NCI-H1436 (cell line): ENCODE measurements at places on chromosomes 11 and 22.

GRCh38 chr11:57605028-57605420 is 7.5 kb downstream of the SERPING1 start:
- no peak for DNase-seq

DNA sequence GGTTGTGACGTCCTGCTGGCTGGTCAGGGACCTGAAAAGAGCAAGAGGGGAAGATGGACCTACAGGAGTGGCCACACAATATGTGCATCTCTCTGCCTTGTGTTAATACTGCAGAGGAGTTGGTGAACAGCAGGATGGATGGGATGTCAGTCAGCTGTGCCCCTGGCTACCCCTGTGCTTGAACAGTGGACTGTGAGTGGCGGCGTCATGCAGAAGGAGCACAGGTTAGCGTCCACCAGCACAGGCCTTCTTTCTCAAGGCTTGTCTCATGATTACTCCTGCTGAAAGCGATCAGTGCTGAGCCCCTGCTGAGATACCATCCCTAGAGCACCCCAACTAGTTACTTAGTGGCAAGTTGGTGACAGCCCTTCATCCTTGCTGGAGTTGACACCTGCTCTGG is 3.8 kb upstream of the CHKB start:
- no peak for DNase-seq

GRCh38 chr11:118009864-118010737 is 23.9 kb downstream of the IL10RA start:
- no peak for DNase-seq

DNA sequence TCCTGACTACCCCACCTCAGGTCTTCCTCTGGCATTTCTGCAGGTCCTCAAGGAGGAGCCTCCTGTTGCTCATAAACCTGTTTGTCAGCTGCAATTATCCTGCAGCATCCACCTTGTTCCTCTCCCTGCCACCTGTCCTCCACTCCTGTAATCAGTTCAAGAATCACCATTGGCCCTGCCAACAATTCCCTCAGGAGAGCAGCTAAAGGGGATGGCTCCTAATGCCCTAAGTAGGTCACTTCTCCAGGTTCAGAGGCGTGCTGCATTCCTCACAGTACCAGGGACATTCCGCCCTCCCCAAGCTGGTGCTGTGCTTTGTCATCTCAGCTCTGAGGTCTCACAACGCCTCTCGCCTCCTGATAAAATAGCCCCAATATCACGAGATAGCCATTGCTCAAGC is 2.1 kb downstream of the CLDN25 start:
- no peak for DNase-seq

DNA sequence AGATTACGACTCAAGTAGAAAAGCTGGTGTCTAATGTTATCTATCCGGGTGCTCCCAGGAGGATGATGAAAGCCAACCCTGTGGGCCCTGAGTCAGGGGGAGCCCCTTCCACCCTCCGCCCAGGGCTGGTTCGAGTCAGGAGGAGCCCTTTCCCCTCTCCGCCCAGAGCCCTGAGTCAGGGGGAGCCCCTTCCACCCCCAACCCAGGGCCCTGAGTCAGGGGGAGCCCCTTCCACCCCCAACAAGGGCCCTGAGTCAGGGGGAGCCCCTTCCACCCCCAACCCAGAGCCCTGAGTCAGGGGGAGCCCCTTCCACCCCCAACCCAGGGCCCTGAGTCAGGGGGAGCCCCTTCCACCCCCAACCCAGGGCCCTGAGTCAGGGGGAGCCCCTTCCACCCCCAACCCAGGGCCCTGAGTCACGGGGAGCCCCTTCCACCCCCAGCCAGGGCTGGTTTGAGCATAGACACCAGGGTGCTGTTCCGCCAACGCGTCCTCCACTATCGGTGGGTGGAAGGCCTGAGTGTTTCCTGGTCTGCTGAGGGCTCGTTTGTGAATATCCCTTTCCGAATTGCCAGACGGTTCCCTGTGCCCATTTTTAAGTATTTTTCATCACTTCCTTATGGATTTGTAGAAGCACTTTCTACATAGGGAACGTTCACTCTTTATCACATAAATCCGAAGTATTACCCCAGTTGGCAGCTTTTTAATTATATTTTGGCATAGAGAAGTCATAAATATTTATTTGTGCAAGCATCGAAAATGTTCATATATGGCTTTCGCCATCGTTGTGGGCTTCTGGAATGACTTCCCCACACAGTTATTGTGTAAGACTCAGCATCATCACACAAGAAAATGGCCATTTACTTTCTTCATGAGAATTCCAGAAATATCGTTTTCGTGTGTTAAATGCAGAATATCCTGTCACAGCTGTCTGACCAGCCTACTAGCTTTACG is 380.6 kb downstream of the BRD1 start:
- DNase-seq: no peak

DNA sequence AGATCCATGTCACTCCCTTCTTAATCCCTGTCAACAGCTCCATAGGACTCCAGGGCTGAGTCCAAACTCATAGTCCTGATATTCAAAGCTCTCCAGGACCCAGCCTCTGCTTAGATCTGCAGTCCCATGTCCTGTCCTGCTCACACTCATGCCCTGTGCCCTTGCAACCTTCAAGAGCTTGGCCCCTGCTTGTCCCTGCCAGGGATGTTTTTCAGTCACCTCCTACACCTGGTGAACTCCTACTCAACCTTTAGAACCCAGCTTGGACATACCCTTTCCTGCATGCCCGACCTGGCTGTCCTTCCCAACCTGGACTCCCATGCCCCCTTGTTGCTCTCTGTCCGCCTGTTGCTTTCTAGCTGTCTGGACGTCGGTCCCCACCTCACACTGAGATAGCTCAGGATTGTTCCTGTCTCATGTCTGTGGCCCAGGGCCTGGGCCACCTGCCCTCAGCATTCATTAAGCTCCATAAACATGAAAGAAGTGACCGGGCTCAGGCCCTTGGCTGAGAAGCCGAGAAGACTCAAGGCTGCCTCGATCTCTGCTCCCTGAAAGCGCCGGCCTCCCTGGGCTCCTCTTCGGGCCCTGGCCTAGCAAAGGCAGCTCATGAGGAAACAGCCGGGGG is 48.8 kb upstream of the RTL6 start:
- no peak for DNase-seq

GRCh38 chr22:43293655-43294392 is 49.3 kb downstream of the SCUBE1 start:
- DNase-seq: no peak

GRCh38 chr11:10329935-10330334 is 25.1 kb downstream of the ADM start:
- no peak for DNase-seq

GRCh38 chr11:1548221-1549070 is 23.6 kb downstream of the DUSP8 start:
- DNase-seq: peak; percentile 30

DNA sequence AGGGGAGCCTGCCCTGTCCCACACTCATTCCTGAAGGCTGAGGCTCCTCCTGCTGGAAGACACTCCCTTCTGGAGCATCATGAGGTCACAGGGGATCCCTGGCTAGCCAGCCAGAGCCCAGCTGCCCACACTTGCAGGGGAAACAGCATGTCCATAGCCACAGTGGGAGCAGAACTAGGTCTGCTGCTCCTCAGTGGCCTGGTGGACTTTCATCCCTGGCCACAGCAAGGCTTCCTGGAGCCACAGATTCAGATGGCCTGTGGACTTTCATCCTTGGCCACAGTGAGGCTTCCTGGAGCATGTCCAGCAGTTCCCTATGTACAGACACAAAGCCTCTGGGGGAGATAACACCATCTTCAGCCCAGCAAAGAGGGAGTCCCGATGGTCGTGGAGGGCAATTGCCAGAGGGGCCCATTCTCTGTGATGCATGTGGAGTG is 5.9 kb upstream of the APOL6 start:
- DNase-seq: no peak

GRCh38 chr11:44625759-44626523 is 60.5 kb downstream of the CD82 start:
- no peak for DNase-seq

DNA sequence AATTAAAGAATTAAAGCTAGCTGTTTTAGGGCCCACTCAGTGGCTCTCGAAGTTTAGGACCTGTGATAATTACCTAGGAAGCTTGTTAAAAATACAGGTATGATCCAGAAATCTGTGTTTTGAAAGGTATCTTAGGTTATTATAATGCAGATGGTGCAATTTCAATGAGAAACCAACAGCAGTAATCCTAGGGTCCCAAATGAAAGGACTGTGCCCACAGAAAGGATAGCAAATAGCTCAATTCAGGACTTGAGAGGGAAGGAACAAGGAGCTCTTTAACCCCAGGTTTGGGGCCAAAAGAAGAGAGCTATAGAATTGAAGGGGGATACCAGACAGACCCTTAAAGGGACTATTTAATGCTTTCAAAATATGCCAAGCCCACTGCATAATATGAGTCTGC is 11.7 kb downstream of the MMP20 start:
- no peak for DNase-seq

GRCh38 chr11:2149460-2149859 is 10.3 kb upstream of the IGF2 start:
- no peak for DNase-seq

- no peak for DNase-seq
Observed at GRCh38 chr11:70324376-70325115, 54.1 kb downstream of the PPFIA1 start.

DNA sequence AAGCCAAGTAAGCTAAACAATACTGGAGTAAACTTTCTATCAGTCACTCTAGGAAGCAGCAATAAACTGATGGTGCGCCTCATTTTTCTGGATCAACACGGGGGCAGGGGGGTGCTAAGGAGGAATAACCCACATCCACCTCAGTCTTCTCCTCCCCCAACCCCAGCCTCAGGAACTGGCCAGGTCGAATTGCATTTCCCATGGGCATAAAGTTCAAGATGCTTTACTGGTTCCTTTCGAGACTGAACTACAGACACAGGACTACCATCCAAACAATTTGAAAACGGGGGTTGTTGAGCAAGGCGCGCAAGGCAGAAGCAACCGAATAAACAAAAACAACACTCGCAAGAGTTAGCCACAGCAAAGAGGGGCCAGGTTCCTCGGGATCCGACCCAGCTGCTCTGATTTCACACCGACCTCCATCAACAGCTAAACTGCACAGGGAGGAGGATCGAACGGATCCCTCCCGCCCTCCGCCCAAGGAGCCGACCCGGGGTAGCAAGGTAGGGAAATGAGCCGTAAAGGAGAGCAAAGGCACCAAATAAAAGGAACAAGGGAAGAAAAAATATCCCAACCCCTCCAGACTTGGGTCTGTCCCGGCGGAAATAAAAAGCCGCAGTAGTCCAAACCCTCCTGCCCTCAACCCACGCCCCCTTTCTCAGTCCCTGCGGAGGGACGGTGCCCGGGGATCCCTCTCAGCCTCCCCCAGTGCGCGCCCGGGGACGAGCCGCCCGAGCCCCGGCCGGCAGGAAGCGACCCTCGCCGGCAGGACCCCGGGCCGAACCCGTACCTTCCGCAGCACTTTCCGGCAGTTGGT is 801 bp downstream of the SESN3 start:
- no peak for DNase-seq

- DNase-seq: peak; percentile 42
Observed at GRCh38 chr11:2531277-2531986, 86.6 kb downstream of the KCNQ1 start.

GRCh38 chr22:28397306-28397705 is 282.3 kb downstream of the TTC28 start:
- DNase-seq: no peak

GRCh38 chr11:124586238-124586860 is 16.6 kb downstream of the OR8A1 start:
- peak; percentile 2 for DNase-seq

DNA sequence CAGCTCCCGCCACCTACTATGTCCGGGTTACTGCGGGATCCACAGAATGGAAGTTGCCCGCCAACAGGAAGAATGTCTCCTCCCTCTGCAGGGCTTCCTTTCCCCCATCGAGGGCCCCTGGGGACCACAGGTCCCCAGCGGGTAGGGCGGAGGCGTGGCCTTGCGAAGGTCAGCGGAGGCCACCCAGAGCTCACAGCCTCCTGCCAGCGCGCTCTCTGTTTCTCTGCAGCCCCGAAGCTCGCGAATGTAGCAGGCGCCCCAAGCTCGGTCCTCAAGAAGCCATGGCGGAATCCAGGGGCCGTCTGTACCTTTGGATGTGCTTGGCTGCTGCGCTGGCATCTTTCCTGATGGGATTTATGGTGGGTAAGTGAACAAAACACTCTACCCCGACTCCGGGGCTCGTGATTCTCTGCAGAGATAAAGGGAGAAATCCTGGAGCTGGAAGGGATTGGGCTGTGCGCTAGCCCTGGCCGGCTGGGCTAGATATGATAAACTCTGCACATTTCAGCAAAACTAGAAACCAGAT is at the start of gene NAALAD2:
TSS of gene NAALAD2 (plus strand) at position 186 of the 526 bp plus-strand sequence. CDS start at position 282, 96 bp downstream.
- DNase-seq: no peak

DNA sequence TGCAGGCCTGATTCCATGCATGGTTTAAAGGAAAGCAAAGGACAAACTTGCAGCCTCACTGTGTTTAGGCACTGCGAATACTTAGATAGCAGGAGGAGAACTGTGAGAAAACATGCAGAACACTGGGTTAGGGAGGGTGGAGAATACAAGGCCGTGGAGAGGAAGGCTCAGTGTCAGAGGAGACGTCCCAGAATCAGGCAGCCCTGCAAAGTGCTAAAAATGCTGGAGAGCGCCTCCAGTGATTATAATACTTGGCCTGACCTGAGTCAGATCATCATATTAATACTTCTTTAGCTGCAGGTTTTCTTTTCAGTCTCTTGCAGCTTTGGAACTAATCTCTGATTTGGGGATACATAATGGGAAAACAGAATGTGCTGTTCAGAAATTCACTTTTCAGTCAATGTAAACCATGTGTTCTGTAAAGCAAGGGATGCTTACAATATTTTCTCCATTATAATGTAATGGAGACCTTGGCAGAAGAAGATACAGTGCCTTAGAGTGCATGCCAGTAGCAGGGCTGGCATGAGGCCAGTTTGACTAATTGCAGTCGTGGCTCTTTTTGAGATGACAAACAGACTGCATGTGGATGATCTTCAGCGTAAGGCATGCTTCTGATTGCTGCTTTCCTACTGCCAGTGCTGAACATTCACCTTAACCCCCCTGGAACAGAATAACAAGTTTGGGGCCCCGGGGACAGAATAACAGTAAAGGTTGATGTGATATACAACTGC is 16.8 kb downstream of the EXT2 start:
- DNase-seq: peak; percentile 23

DNA sequence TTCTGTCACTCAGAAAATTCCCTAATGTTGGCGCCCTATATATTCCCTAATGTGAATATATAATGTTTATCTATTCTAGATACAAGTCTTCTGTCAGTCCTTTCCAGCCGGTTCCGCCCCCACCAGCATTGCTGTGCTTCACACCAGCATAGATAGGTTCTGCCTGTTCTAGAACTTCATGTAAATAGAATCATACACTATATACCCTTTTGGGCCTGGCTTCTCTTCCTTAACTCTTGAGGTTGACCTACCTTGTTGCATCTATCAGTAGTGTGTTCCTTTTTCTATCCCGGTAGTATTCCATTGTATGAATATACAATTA is 34.6 kb downstream of the OTOG start:
- no peak for DNase-seq
